Activated B cell treated with CpG ODN at 0.5 μM for 24 hours (primary cell): ENCODE measurements at places on chromosomes 7 and 10. TPM values are rescaled to one million over a fixed set of nuclear protein-coding genes. Genes with fewer than 3 reads are reported as not detected.

Gene ACTL6B
- total RNA-seq, result not detected in 2 replicates

Gene SPDYE11
- not detected in 2 replicates for total RNA-seq

Gene GRID2IP
- 0.93 and 1.3 TPM in 2 replicates for total RNA-seq

GRCh38 chr7:463362-463781 lies 56.3 kb downstream of the PDGFA start:
- DNase-seq, result no peak

- DNase-seq, result no peak
These were observed 103.0 kb downstream of the COBL start for GRCh38 chr7:51213618-51214017.

DNA sequence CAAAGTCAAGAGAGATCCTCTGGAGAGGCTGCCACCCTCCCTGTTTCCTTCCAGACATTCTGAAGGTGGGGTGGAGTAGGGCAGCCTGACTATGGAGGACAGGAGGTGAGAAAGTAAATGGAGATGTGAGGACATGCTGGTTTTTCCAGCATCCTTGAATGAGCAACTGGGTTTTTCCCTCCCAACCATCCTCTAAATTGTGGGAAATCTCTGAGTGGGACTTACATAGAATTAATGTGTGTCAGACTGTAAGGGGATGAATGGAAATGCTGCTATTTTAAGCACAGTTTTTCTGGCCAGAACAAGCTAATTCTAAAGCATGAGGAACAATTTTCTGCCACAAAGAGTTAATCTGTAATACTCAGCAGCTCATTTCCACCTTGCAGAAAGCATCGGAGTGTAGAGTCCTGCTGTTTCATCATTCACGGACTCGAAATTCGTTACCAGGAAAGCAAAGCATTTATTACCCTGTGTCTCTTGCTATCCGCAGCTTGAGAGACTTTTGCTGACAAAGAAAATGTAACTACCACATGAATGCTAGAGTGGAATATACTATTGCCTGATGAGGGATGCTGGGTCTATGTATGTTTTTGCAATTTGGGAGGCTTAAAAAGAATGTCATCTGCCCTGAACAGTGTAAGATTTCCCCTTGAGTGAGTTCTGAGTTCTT lies 213.0 kb downstream of the CELF2 start:
- no peak for DNase-seq

- DNase-seq, result no peak
These were observed 43.2 kb downstream of the PTPRZ1 start for GRCh38 chr7:121916211-121916610.

GRCh38 chr7:87083865-87084519 lies 24.5 kb upstream of the ELAPOR2 start:
- DNase-seq, result no peak

DNA sequence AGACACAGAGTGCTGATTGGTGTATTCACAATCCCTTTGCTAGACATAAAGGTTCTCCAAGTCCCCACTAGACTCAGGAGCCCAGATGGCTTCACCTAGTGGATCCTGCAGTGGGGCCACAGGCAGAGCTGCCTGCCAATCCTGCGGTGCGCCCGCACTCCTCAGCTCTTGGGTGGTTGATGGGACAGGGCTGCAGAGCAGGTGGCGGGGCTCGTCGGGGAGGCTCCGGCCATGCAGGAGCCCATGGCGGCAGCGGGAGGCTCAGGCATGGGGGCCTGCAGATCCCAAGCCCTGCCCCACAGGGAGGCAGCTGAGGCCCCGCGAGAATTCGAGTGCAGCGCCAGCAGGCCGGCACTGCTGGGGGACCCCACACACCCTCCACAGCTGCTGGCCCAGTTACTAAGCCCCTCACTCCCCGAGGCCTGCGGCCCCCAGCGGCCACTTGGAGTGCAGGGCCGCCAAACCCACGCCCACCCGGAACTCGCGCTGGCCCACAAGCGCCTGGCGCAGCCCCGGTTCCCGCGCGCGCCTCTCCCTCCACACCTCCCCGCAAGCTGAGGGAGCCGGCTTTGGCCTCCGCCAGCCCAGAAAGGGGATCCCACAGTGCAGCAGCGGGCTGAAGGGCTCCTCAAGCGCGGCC lies 7.7 kb upstream of the BET1 start:
- no peak for DNase-seq

DNA sequence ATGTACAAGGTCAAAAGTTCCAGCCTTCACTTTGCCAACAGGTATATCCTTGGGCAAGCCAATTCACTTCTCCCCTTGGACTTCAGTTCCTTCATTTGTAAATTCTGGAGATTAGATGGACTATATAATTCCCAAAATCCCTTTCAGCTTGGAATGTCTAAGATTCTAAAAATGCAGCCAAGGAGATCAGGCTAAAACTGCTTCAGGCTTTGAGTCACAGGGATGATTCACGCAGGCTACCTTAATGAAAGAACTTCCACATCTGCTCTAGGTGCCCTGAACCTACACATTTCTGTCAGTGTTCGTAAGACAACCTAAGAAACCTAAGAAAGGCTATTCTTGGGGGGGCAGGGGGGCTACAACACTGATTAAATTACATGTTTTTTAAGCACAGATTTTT lies 7.1 kb downstream of the CPVL start:
- DNase-seq, result no peak

DNA sequence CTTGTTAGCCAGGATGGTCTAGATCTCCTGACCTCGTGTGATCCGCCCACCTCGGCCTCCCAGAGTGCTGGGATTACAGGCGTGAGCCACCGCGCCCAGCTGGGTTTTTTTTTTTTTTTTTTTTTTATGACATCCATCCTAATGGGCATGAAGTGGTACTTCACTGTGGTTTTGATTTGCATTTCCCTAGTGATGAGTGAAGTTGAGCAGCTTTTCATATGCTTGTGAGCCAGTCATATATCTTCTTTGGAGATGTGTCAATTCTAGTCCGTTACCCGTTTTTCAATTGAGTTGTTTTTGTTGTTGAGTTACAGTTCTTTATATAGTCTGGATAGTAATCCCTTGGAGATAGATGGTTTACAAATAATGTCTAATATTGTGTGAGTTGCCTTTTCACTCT lies 127.7 kb downstream of the SMURF1 start:
- DNase-seq, result no peak

DNA sequence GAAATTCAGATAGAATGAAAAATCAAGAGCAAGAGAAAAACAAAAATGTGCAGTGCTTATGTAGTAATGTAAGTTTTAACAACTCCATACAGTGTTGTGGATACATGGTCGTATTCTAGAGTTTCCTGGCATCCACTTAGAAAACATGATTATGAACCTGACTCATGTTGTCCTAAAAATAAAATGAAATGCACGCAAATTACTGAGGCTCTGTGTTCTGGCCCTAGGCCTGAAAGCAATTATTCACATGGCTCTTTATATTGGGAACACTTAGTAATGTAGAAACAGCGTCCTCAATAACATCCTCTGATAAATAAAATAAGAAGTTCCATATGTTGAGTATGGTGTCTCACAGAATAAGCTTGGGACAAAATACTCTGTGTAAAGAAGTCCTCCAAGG lies 200.2 kb upstream of the SEMA3E start:
- DNase-seq, result no peak

- DNase-seq, result no peak
These were observed 49.3 kb downstream of the CCDC6 start for GRCh38 chr10:59857049-59857448.
